ENCODE measurements at places on chromosomes 5 and 9.
A peak's percentile ranks its signal among the peaks of the same experiment; 100 is the strongest.

GRCh38 chr9:99971410-99971809 is 65.0 kb downstream of the STX17 start:
- no peak for DNase-seq

- no peak for DNase-seq
These were observed 46.2 kb upstream of the TUSC1 start for GRCh38 chr9:25724424-25724823.

DNA sequence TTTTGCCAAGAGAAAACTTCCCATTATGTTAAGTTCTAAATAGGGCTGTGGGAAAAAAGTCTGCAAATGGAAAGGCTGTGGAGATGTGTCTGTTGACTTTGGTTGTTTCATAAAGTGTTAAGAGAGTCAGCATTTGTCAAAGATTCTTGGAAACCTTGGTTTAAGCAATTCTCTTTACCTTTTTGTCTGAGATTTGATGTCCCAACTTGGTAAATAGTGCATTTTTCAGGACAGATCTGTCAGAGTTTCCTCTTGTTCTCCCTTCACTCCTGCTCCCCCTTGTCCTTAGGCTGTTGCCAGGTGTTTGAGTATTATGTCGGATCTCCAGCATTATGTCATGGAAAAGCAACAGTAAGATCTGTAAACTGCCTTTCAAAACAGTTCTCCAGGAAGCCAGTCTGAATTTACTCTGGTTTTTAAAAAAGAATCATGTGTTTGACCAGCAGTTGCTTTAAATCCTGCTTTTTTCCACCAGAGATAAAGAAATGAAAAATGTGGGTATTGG is 79.1 kb upstream of the ADAMTSL1 start:
- DNase-seq = no peak

GRCh38 chr5:175657593-175658271 is at the start of gene HRH2:
TSS of gene HRH2 (plus strand) at chr5:175658071. CDS start at chr5:175683234, 25,163 bp downstream.
- peak; percentile 50 for DNase-seq

DNA sequence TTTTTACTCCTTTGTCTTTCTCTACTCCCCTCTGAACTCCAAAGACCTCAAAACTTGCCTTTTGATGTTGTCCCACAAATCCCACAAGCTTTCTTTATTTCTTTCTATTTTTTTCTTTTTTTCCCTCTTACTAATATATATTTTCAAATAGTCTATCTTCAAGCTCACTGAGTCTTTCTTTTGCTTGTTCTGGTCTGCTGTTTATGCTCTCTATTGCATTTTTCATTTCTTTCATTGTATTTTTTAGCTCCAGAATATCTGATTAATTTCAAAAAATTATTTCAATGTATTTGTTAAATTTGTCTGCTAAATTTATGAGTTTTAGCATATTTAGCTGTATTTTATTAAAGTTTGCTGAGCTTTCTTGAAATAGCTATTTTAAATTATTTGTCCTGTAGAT is 223.3 kb upstream of the IRX1 start:
- DNase-seq = no peak

DNA sequence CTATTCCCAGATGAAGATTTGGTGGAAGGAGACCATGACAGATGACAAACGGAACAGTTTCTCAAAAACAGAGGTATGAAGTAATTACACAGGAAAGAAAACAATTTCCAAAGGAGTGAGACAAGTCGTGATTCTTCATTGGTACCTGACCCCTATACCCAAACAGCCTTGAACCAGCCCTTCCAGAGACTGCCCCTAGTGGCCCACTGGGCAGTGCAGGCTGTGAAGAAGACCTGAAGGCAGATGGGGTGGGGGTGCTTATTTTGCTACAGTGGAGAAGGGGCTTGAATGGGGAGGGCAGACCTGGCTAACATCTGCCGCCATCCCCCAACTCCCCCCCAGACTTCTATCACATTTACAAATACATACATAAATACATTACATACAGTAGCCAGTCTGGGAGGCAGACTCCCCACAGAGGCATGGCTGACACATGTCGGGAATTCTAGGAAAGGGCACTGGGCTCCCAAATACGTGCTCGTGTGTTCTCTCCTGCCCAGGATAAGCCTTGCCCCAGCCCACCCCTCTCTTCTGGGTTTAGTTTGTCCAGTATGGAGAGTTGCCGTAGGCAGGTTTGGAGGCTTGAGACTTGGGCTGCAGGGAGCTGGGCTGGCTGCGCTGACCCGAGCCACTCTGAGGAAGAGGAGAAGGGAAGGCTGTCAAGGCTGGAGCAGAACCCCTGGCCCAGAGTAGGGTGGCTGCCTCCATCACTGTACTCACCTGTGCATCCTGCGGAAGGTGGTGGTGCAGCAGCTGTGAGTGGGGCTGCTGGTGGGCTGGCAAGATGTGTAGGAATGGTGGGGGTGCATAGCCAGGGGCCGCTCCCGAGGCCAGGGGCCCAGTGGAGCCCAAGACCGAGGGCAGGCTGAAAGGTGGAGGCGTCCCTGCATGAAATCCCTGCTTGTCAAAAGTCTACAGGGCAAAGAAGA is 105.3 kb downstream of the UBE2R2 start:
- no peak for DNase-seq

DNA sequence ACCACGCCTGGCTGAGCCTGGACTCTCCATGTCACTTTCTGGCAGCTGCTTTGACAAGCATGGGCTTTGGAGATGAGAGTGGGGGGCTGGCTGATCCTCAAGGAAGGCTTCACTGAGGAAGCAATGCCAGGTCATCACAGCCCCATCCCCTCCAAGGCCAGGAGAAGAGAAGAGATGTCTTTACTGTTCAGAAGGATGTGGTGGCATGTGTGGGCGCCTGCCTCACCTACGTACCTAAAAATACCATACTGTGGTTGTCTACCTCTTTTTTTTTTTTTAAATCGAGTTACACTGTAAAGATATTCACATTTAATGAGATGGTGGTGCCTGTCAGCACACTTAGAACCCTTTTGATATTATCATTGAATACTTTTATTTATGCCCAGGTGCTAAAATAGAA is 26.4 kb upstream of the CTNNA1 start:
- peak; percentile 18 for DNase-seq

- DNase-seq = no peak
These were observed 66.2 kb upstream of the ADCY2 start for GRCh38 chr5:7329712-7330111.

DNA sequence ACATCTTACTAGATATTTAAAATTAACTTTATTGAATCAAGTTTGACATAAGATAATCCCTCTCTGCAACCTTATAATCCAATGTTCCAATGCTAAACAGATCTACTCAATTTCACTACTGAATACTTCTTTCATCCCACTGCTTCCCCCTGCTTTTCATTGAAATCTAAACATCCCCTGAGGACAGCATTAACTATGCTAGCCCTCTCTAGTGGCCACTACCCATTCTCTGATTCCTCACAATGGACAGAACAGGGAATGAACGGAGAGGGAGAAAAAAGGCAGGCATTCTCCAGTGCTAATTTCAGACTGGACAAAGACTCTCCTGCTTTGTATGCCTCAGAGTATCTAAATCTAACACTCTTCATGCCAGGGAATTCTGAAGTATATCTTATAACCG is 54.3 kb upstream of the RGS7BP start:
- no peak for DNase-seq

GRCh38 chr9:38626006-38626405 is 5.6 kb upstream of the ANKRD18A start:
- no peak for DNase-seq

GRCh38 chr5:122081541-122081940 is 3.5 kb upstream of the LOX start:
- DNase-seq = no peak

GRCh38 chr5:116733991-116734975 is 159.7 kb upstream of the SEMA6A start:
- no peak for DNase-seq

DNA sequence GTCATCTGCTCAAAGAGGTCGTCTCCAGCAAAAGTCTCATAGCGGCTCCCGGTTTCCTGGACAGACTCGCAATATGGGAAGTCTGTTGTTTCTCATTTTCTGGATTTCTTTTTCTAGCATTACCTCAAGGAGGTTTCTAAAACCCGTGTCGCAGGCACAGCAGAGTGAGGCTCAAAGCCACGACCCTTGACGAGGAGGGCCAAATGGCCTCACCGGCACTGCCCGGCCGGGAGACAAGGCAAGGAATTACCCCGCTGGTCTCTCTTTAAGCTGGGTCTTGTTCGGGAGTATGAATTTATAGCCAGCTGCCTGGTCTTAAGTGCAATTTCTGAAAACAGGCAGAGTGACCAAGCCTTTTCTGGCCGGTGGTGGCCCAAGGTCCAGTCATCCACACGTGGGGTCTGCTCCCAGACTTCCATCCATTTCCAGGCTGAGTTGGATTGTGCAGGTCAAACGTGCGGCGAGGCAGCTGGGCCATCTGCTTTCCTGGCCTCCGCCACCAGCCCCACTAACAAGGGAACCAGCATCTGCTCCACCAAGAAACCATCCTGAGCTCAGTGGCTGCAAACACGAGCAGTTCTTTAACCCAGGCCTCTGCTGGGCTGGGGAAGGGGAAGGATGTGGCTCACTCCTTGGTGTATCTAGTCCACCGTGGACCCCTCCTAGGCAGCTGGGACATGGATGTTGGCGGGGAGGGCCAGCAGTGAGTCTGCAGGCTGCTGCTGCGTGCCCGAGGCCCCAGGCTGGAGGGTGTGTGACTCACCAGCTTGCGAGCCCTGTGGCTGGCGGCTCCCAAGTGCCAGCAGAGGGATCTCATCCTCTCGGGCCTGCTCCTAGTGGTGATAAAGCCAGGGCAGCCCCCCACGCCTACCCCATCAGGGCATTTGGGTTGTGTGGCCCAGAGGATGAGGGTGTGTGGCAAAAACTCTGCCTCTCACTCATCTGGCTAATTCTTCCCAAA is 55.6 kb upstream of the COL5A1 start:
- DNase-seq = no peak

DNA sequence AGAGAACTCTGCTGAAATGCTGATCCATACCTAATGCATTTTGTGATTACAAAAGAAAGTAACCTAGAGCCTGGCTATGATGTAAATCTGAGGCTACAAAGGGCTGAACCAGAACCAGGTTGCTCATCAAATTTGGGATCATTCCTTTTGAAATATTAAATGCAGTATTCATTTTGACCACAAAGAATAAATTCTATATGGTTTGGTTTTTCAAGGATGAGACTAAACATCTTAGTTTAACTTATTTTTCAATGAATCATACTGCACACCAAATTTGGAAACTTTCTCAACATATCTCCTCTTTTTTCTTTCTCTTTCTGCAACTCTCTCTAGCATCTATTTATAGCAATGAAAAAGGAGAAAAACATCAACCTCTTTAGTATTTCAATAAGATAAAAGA is 46.5 kb downstream of the CEMIP2 start:
- no peak for DNase-seq

GRCh38 chr9:127159325-127159801 is 36.9 kb upstream of the ANGPTL2 start:
- DNase-seq = no peak

- DNase-seq = no peak
These were observed 310.4 kb downstream of the SLF1 start for GRCh38 chr5:94928891-94929290.

GRCh38 chr5:115274584-115274983 is 11.9 kb upstream of the PGGT1B start:
- DNase-seq = no peak

DNA sequence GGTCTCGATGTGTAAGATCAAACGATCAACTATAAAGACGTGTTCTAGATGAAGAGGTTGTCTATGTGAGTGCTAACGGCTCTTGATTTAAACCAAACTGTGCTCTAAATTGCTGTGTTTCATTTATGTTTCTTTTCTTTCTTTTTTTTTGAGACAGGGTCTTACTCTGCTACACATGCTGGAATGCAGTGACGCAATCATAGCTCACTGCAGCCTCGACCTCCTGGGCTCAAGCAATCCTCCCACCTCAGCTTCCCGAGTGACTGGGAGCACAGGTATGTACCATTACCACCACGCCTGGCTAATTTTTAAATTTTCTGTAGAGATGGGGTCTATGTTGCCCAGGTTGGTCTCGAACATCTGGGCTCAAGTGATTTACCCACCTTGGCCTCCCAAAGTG is 24.0 kb upstream of the RNF130 start:
- DNase-seq = no peak

GRCh38 chr9:84439250-84439649 is 98.7 kb upstream of the SLC28A3 start:
- DNase-seq = no peak

DNA sequence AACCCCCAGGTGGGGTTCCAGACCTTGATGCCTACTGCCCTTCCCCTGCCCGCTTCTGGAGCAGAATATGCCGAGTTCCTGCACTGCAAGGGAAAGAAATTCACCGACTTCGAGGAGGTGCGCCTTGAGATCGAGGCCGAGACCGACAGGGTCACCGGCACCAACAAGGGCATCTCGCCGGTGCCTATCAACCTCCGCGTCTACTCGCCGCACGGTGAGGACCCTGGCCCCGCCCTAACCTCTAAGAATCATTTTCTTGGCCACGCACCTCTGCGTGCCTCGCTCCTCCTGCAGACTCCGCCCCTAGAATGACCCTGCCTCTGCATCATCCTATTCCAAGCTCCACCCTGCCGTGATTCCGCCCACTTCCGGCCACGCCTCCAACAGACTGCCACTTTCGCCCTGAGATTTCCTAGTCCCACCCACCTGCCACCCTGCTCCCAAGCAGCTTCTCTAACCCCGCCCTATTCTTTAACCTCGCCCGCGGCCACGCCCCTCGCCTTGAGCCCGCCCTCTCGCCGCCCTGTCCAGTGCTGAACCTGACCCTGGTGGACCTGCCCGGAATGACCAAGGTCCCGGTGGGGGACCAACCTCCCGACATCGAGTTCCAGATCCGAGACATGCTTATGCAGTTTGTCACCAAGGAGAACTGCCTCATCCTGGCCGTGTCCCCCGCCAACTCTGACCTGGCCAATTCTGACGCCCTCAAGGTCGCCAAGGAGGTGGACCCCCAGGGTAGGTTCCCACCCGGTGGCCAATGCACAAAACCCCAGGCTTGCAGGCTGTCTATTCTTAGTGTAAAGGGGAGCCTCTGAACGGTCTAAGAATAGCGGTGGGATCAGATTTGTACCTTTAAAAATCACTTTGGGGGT is 15.6 kb downstream of the DNM1 start:
- peak; percentile 98 for DNase-seq

GRCh38 chr5:15966651-15967050 is 212.9 kb downstream of the MARCHF11 start:
- DNase-seq = no peak

- peak; percentile 26 for DNase-seq
These were observed 118.3 kb downstream of the SLC1A3 start for GRCh38 chr5:36724467-36725332.

- DNase-seq = no peak
These were observed 30.9 kb upstream of the SLC46A2 start for GRCh38 chr9:112921549-112921948.

- no peak for DNase-seq
These were observed 50.6 kb upstream of the FER start for GRCh38 chr5:108696951-108697715.

GRCh38 chr5:145161391-145161790 is 673.8 kb downstream of the PRELID2 start:
- DNase-seq = no peak

- DNase-seq = no peak
These were observed 8.2 kb upstream of the SLC46A2 start for GRCh38 chr9:112898872-112899311.

Measured in stimulated activated CD4-positive, alpha-beta T cell treated with anti-CD3 and anti-CD28 coated beads, Interleukin-2, amount 100 ng/mL, for 24 hours (primary cell).